Fibroblast of skin of left biceps (primary cell): ENCODE measurements at places on chromosomes 11 and 22.
A peak's percentile ranks its signal among the peaks of the same experiment; 100 is the strongest.

DNA sequence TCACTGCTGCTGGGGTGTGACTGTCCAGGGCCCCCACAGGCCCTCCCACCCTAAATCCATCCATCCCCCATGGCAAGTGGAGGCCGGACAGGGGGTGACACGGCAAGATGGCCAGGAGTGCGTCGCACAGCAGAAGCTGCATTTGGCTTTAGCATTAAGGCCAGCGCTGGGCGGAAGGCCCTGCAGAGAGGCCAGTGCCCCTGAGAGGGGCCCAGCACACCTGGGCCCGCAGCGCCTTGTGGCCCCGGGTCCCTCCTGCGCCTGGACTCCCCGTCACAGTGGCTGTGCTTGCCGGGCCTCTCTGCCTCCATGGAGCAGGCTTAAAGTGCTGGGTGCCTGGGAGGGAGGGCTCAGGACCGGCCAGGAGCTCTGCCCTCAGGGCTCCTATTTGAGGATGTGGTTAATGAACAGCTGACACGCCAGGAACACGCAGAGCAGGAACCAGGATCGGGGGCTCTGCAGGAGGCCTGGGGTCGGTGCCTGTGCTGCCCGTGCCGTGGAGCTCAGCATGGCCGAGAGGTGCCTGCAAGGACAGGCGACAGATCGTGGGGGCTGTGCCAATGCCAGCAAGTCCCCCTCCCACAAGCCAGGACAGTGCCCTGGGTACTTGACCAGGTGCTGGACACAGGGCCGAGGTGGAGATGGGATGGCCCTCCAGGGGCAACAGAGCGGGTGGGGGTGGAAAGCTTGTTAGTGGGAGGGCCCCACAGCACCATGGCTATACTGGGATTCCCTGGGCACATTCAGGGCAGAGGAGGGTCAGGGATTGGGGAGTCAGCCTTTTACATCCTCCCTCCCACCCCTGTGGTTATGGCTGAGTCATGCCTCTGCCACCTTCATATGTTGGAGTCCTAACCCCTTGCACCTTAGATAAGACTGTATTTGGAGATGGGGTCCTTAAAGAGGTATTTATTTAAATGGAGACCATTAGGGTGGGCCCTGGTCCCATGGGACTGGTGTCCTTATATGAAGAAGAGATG, 30.9 kb upstream of the CARS1 start:
- DNase-seq = no peak

- no peak for DNase-seq
Observed at GRCh38 chr11:117998664-117999353, 12.6 kb downstream of the IL10RA start.

GRCh38 chr11:111299101-111300026, 1.0 kb downstream of the POU2AF3 start:
- DNase-seq = no peak

DNA sequence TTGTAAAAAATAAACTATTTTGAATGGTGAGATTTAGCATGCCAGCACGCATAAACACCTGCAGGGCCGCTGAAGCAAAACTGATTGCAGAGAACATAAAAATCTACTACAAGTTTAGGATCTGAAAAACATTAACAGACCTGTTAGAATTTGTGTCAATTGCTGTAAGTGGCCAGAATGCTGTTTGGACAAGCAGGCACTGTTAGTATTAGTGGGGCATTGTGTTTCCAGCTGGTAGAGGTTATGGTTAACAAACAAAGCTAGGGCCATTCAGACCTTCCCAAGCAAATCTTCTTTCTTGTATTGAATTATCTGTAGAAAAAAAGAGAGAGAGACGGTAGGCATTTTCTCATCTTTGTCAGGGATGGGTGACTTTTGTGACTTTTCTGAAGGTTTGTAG, 57.6 kb upstream of the OLFML1 start:
- DNase-seq = no peak

GRCh38 chr11:33652930-33653329, 47.7 kb downstream of the C11orf91 start:
- no peak for DNase-seq

GRCh38 chr11:119778391-119779194, 49.6 kb upstream of the NECTIN1 start:
- no peak for DNase-seq

GRCh38 chr11:36452961-36453360, 57.1 kb downstream of the TRAF6 start:
- DNase-seq = no peak

GRCh38 chr11:35012467-35013191, 96.2 kb downstream of the PDHX start:
- DNase-seq = no peak

DNA sequence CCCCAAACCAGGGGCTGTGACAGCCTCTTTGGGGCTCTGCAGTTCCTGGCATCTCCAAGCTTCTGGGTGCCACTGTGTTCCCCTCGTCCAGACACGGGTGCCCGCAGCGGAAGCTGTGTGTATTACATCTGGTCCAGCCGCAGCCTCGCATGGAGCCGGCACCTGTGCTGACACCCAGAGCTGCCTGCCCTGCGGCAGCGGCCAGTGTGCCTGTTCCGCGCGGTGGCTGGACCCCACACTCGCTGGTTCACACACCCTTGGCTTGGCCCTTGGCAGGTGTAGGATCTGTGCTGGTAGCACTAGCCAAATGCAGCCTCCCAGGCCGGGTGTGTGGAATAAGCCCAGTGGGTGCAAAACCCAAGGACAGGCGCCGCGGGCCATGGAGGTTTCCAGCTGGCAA, 24.5 kb upstream of the RNASEH2C start:
- no peak for DNase-seq

DNA sequence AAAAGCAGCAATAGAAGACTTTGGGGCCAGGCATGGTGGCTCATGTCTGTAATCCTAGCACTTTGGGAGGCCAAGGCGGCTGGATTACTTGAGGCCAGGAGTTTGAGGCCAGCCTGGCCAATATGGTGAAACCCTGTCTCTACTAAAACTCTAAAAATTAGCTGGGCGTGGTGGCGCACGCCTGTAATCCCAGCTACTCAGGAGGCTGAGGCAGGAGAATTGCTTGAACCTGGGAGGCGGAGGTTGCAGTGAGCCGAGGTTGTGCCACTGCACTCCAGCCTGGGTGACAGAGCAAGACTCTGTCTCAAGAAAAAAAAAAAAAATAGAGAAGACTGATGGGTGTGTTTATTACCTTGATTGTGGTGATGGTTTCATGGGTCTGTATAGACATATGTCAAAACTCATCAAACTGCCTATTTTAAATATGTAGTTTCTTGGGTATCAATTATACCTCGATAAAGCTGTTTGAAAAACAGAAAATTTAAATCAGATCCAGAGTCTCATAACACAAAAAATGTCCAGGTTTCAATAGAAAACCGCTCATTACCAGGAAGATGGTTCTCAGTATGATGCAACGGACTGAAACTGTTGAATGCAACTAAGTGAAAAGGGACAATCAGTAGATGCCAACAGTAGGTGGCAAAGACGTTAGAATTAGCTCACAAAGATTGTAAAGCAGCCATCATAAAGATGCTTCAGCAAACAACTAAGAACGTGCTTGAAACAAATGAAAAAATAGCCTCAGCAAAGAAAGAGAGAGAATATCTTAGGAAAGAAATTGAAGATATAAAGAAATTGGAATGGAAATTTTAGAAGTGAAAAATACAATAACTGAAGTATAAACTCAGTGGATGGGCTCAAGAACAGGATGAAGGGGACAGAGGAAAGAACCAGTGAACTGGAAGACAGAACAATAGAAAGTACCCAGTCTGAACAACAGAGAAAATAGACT, 33.1 kb upstream of the SEPTIN5 start:
- no peak for DNase-seq

GRCh38 chr11:35038211-35038928, 100.6 kb upstream of the CD44 start:
- no peak for DNase-seq

GRCh38 chr22:25765016-25765367, 23.0 kb downstream of the MYO18B start:
- DNase-seq = no peak

DNA sequence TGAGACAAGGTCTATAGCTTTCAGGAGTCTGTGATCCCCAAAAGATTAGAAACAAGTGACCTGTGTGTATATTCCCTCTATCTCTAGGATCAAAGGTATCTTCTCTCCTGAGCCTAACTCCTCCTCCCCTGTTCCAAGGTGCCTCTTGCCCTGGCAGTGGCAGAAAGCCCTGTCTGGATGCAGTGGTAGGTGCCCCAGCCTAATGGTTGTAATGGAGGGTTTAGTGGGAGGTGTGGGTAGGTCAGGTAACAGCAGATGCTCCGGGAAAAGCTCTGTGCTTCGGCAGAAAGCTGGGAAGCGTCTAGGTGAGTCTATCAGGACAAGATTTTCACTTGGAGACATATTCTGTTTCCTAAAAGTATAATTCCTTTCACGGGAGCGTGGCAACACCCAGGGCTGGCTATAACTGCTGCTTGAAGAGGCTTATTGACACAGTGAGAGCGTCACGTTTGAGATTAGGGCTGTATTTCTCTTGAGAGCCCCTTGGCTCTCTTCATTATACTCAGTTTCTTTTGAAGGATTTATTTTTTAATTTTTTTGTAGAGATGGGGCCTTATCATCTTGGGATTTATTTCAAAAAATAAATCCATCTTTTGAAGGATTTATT, 49.5 kb downstream of the PRR5L start:
- no peak for DNase-seq

DNA sequence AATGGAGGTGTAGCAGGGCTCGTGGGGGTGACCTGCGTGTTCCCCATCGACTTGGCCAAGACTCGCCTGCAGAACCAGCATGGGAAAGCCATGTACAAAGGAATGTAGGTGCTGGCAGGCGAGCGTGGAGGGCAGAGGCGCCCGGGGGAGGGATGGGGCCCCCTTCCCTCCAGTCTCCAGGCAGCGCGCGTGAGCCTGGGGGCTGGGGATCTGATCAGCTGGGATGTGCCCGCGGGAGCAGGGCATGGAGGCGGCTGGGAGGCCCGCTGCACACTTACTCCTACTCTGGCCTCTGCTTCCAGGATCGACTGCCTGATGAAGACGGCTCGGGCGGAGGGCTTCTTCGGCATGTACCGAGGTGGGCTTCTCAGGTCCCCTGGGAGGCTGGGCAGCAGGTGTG, 17.8 kb downstream of the SLC25A18 start:
- no peak for DNase-seq

DNA sequence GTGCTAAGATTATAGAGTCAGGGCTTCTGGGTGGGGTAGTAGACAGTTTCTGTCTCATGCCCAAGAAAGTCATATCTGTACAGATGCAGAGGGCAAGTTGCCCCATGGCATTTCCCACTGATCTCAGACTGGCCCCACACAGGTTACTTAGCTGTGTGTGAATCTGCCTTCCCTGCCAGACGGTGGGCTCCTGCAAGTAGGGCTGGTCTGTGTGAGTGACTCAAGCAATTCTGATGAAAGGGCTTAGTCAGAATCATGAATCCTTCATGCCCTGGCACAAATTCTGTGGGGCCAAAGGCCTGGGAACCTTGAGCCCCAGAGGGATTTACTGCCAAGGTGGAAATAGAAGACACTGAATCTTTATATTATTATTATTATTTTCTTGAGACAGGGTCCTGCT, 30.4 kb downstream of the USH1C start:
- no peak for DNase-seq

- no peak for DNase-seq
Observed at GRCh38 chr11:72579816-72580641, 94.2 kb downstream of the PDE2A start.

GRCh38 chr11:119404872-119405271, 18.1 kb downstream of the THY1 start:
- DNase-seq = peak; percentile 47

DNA sequence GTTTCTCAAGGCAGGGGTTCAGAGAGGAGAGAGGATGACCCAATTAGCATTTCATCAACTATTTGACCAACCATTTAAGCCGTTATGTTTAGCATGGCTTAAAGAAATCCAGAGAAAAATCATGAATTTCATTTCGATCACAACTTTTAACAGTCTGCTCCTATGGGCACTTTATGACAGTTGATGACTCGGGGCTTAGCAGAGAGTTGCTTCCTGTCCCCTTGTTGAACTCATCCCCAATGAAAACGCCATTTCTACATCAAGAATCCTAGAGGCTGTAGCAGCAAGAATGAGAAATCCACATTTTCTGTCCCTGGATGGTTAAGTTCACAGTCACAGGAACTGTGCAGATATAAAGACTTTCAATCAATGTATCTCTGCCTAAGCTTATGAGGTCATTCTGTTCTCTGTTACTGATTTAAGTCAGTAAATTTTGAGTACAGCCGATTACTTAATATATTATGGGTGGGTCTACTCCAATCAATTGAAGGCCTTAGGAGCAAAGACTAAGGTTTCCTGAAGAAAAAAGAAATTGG, 81.1 kb downstream of the BDNF start:
- DNase-seq = no peak

- DNase-seq = no peak
Observed at GRCh38 chr11:14380947-14381561, 22.1 kb upstream of the RRAS2 start.

GRCh38 chr11:63768237-63769041, at the start of gene ZFTA:
Gene ZFTA (minus strand): TSS chr11:63768775. CDS start chr11:63768622, 153 bp downstream.
- peak; percentile 28 for DNase-seq

DNA sequence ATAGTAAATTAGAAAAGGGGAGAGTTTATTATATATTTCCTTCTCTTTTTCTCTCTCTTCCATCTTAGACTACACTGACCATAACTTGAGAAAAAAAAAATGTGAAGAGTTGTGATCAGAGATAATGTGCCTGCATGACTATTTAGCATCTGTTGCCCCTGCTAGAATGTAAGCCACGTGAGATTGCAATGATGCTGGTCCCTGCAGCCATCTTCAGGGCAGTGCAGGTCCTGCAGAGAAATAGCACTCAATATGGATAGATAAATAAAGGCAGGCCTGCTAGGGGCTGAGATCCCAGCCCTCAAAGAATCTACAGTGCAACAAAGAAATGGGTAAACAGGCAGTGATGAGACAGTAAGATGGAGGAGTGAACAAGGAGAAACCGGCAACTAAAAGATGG, 7.8 kb upstream of the DKK3 start:
- no peak for DNase-seq

DNA sequence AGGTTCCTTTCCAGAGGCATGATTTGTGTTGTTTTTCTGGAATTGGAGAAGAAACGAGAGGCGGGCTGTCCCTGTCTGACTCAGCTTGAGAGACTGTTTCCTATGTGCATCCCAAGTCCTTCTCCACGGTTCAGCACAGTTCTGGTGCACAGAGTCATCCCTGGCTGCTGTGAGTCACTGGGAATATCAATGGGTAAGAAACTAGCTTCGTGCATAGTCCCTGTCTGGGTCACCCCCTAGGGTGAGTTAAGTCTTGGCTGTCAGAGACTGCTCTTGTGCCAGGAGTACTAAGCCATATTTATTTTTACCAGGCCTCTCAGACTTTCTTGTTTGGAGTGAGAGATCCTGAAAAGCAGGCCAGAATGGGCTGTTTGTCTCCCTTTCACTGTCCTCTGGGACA, 2.4 kb upstream of the LRP4 start:
- DNase-seq = peak; percentile 90
